KBM-7 (cell line): ENCODE measurements at places on chromosomes 7 and 10.

GRCh38 chr10:65291286-65291685, 1634.5 kb upstream of the LRRTM3 start:
- DNase-seq: no peak

- no peak for DNase-seq
Observed at GRCh38 chr7:137755846-137756651, 90.7 kb downstream of the DGKI start.

GRCh38 chr10:26977635-26978034, 116.9 kb upstream of the ABI1 start:
- no peak for DNase-seq

GRCh38 chr10:132984801-132985545, 42.6 kb upstream of the CFAP46 start:
- DNase-seq: no peak

DNA sequence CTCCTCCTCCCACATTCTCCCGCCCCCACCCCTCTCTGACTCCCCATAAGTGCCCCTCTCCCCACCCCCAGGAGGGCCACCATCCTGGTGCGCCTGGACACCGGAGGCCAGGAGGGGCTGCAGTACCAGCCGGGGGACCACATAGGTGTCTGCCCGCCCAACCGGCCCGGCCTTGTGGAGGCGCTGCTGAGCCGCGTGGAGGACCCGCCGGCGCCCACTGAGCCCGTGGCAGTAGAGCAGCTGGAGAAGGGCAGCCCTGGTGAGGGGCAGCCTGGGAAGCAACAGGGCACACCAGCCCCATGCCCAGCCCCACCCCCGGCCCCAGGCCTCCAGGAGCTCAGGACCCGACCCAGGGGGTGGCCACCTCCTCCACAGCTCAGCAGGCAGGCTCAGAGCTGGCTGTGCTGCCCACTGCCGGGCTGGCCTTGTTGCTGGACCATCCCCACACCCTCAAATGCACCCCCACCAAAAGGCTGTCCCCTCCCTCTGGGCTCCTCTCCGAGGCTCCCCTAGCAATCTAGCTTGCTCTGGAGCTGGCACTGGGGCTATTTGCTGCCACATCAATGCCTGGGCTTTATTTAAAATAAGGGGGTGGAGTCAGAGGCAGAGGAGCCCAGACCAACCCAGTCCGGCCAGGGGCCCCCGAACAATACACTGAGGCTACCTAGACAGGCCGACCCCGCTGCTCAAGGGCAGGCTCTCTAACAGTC, 14.8 kb downstream of the ATG9B start:
- no peak for DNase-seq

DNA sequence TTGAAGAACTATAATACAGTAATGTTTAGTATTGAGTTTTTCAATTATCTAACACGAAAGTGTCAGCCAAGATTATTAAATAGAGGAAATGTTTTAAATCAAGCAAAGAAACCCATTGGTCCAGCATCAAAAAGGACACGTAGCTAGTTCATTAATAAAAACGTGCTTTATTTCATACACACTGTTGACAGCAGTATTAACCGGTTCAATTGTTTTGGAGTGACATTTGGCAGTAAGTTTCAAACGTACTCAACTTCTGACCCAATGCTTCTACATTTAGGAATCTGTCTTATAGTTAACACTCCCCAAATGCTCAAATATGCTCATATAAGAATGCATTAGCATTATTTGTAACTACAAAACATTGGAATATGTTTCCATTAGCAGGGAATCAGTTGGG, 41.3 kb downstream of the SLC16A12 start:
- no peak for DNase-seq

DNA sequence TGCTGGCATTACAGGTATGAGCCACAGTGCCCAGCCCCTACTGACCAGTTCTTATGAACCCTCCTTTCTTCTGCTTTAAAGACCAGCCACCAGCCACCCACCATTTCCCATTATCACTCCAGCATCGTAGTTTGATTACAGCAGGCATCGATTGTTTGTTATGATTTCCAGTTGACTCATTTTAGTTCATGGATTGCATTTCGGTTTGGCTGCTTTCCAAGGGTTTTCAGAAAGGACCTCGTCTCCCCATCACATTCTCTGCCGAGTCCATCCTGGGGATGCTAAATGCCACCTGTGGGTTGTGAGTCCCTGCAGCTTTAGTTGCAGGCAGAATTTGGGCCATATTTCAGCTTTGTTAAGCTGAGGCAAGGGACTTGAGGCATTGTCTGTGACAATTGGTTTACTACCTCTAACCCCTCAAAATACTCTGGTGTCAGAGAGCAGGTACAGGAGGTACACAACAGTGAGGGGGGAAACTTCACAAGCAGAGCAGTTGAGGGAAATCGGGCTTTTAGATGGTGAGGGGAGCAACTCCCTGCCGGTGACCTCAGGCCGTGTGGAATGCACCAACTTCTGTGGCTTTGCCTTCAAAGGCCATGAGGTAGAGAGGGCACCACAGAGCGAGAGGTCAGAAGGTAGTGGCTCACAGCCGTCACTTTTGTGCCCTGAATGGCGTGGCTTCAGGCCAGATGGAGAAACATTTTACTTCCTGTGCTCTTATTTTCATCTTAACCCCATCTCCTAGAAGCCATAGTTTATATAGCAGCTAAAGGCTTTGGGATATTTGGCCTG, 203.8 kb downstream of the CCDC3 start:
- no peak for DNase-seq

- no peak for DNase-seq
Observed at GRCh38 chr7:11517853-11518252, 314.1 kb downstream of the THSD7A start.

DNA sequence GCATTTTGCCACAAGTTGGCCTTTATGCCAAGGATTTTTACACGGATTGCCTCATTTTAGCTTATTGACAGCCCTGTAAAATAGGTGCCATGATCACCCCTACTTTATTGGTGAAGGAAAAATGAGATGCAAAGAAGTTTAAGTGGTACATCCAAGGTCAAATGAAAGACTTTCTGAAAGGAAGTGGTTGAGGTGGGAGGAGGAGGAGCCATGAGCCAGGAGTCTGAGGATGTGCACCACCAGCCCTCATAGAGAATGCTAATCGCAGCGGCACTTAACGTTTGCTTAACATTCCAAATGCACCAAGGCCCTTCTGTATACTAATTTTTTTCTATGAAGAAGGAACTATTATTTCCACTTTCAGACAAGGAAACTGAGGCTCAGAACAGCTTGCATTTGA, 31.0 kb upstream of the LRRC18 start:
- DNase-seq: no peak

DNA sequence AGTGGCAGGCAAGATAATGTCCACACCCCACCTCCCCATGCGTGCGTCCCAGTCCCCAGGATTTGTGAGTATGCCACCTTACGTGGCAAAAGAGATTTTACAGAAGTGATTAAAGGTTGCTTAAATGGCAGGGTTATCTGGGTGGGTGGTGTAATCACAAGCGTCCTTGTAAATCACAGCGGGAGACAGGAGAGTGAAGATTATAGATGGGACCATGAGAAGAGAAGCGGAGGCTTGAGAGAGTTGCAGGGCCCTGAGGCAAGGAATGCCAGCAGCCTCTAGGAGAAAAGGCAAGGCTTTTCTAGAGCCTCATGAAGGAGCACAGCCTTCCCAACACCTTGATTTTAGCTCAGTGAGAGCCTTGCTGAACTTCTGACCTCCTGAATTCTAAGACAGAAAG, 10.2 kb downstream of the ZRANB1 start:
- no peak for DNase-seq

GRCh38 chr10:32376097-32376496, 29.1 kb upstream of the EPC1 start:
- DNase-seq: no peak

DNA sequence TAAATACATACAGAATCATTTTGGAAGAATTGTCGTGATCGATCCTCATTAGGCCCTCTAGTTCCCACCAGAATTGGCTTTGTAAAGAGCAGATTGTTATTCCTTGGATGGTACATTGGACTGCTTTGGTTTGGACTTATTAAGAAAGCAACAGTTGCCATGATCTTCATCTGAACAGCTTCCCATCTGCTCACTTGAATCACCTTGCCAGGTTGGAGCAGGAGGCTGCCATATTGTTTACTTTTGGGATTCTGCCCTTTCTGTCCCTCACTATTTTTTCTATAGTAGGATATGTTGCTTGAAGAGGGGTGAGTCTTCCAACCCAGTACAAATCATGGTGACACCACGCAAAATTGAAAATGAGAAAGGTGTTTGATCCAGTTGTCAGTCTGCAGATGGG, 199.6 kb downstream of the TCF7L2 start:
- no peak for DNase-seq

- DNase-seq: no peak
Observed at GRCh38 chr7:8121243-8121642, 140.7 kb downstream of the ICA1 start.

- DNase-seq: no peak
Observed at GRCh38 chr7:135510592-135511183, 786 bp upstream of the CNOT4 start.

GRCh38 chr7:50957855-50958254, 175.2 kb upstream of the GRB10 start:
- DNase-seq: no peak

DNA sequence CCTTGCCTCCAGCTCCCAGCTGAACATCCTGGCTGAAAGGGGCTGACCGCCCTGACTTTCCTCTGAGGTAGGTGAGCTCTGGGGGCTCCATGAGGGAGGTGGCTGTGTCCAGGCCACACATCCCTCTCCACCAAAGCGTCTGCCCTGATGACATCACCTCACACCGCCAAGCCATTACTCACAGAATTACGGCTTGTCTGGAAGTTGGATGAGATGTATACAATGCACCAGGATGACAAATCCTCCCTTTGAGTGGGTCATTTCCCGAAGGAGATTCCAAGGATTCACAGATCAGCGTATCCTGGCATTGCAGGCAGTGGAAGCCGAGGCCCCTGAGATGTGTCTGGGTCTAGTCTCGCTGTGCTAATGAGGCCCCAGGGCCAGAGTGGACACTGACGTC, 15.1 kb upstream of the RET start:
- no peak for DNase-seq

DNA sequence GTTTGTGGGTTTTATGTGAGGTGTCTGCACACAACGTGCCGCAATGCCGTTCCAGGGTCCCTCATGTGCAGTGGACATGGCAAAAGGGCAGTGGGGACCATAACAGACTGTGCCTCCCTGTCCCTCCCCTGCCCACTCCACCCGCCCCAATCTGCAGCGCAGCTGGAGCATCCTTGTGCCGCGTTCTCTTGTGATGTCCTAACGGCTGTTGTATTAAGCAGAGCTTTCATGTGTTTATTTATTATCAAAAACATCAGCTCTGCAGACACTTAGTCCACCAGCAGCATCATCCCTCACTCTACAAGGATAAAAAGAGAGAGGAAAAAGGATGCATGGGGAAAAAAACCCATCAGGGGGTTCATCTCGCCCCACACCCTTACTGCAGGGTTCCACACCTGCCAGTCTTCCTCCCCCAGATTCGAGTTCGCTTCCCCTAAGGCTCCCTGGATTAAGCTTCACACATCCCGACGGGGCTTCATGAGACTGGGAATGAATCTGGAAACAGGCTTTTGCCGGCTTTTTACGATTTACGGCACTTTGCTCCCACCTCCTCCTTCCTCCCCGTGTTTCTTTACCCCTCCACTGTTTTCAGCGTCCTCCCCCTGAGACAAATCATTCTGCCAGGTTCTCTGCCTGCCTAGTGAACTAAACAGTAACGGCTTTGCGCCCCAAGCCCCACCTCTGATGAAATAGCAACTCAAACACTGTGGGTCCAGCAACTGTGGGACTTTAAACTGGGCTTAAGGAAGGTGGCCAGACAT, 301.4 kb downstream of the CAMK1D start:
- no peak for DNase-seq

DNA sequence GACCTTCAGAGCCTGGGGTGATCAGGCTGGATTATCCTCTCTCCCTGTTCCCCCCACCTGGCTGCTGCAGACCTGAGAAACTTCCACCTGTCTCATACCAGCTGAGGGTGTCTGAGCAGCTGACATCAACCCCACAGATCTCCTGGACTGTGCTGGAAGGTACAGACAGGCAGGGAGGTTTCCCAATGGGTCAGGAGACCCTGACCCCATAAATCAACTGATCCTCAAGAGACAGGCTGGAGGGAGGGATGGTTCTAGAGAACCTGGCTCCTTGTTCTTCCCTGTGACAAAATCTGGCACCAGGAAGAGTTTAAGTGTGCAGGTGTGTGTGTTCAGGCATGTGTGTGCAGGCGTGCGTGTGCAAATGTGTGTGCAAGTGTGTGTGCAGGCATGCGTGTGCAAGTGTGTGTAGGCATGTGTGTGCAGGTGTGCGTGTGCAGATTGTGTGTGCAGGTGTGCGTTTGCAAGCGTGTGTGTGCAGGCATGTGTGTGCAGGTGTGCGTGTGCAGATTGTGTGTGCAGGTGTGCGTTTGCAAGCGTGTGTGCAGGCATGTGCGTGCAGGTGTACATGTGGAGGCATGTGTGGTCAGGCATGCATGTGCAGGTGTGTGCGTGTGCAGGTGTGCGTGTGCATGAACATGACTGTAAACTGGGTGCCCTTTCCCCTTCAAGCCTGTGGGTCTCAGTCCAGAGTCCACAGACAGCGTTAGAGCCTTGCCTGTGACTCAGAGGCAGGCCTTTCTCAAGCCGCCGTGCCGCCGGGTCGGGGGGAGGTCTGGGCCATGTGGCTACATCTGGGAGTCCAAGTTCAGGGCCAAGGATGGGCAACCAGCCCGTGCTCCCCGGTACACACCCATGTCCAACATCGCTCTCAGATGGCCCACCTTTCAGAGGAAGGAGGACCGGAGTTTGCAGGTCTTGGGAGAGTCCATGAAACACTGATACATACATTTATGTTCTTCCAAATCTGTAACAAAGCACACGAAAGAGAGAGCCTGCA, 50.1 kb upstream of the ELN start:
- no peak for DNase-seq

DNA sequence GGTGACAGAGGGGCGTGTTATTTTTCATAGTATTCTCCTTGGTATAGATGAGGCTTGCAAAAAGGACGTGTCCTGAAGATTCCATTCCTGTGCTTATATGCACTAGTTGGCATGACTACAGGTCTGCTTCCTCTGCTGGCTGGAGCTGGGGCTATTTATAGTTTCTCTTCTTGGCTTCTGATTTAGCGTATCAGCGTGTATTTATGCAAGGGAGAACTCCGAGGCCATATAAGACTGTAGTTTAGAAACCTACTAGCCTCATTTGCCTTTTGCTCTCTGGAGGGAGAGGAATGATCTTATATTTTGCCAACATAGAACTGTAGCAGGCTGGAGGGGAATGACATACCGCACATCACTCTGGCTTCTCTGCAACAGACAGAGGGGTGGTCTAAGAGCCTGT, 39.7 kb downstream of the CACNB2 start:
- no peak for DNase-seq

DNA sequence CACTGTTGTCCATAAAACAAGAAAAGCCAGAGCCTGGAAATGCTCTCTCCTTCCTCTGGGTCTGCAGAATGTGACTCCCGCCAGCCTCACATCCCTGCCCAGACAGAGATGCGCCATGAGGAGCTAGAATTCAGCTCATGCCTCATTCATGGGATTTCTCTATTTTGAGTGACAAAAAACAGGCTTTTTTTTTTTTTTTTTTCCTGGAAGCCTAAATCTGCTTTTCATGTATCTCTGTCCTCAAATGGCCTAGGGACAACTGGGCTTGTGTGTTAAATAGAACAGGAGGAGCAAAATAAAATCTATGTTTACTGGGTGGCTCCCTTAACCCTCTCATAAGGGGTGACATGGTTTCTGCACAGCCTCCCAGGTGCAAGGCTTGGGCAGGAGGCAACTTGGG, 679.7 kb upstream of the AUTS2 start:
- no peak for DNase-seq

GRCh38 chr7:105350906-105351305, 37.8 kb downstream of the SRPK2 start:
- DNase-seq: no peak
